GM23338 (cell line): ENCODE measurements at places on chromosomes 5 and 9.
A peak's percentile ranks its signal among the peaks of the same experiment; 100 is the strongest.

GRCh38 chr5:68329554-68330255 lies 114.1 kb downstream of the PIK3R1 start:
- DNase-seq, result no peak

- DNase-seq, result no peak
Observed at GRCh38 chr9:117677572-117677971, 26.6 kb upstream of the TLR4 start.

- no peak for DNase-seq
Observed at GRCh38 chr9:117715411-117715989, 11.3 kb downstream of the TLR4 start.

- peak; percentile 86 for DNase-seq
Observed at GRCh38 chr5:179623906-179624741, 653 bp upstream of the HNRNPH1 start.

- no peak for DNase-seq
Observed at GRCh38 chr9:121709798-121710197, 58.4 kb downstream of the DAB2IP start.

DNA sequence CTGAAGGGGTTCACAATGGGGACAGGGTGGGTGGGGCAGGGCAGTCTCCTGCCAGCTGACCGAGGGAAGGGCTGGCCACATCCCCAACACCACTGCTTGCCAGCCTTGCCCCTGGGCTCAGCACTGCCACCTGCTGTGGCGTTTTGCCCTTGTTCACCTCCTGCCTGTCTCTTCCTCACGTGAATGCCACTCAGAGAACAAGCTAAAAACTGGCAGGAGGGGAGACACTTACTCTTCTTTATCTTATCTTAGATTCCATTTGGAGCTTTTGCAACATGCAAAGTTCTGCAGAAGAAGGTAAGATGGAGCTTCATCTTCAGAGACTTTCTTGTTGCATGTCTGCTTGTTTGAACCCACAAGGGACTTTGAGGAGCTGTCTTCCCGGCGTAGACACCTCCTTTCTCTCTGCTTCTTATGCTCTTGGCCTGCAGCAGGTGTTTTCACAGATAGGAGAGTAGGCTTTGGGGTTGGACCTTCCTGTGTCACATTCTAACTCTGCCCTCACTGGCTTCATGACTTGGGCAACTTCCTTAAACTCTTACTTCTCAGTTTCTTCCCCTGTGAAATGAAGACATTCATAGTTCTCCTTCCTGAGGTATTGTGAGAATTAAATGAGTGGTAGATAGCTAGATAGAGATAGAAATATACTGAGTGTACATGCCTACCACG lies 4.1 kb downstream of the LRSAM1 start:
- no peak for DNase-seq

GRCh38 chr5:55134053-55134722 lies 25.8 kb upstream of the GPX8 start:
- DNase-seq, result no peak

DNA sequence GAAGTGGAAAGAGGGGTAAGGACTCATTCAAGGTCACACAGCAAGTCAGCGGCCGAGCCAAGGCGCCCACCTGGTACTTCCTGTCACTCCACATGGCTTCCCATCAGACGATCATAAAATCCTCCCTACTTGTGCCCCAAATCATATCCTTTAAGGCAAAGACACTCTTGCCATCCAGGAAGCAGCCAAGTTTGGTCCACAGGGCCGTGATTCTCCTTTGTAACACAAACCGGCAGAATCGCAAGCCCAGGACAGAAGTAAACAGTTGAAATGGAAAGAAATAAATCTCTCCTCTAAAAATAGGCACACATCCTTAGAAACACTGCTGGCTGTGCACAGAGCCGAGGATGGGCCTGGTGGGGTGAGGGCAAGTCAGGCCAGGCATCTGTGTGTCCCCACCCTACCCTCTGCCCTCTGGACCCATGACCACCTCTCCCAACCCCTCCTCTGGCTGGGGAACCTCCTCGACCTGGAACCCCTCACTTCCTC lies 30.5 kb downstream of the TMOD1 start:
- DNase-seq, result no peak

DNA sequence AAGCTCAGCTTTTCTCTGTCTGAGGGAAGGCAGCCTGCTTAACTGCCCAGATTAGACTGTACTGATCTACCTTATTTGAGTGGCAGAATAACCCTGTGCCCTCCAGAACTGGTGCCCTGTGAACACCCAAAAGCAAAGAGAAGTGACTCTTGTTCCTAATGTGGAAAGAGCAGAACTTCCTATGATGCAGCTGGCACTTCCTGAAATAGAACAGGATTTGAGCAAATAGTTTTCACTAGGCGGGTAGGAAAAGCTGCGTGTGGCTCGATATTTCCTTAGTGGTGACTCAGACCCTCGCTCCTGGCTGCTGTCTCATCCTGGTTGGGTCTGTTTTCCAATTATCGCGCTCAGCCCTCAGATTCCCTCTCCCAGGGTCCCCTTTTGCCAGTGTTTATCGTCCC lies 89.9 kb downstream of the SH3TC2 start:
- DNase-seq, result no peak

DNA sequence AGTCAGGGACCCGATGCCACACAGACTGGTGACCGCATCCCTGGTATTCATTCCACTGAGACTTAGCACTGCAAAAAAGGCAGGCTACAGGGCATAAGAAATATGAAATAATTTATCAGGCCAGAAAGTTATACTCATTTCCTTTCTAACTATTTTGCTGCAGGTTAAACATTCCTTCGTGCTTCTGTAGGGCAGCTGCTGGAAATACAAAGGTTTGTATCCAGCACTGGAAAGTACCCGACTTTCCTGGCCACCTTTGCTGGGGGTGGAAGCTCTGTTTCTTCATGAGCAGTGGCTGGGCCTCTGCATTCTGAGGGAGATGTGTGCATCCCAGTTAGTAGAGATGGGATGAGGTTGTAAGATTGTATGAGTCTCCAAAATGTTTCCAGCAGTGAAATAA lies 478.6 kb upstream of the WWC1 start:
- DNase-seq, result no peak

DNA sequence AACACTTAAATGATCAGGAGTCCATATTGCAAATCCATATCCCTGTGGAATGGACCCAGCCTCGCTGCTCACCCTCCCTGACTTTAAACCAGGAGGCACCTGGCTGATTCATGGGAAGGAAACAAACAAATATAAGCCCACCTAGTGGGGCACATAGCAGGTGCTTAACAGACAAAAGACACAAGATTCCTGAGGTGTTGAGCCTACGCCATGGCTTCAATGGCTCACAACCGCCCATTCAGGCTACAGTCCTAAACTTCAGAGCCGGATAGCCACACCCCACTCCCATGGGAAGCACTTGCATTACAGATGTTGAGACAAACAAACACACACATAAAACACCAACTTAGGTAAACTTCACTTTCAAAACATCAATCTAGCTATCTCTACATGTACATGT lies 359.9 kb downstream of the ICE1 start:
- DNase-seq, result peak; percentile 34

DNA sequence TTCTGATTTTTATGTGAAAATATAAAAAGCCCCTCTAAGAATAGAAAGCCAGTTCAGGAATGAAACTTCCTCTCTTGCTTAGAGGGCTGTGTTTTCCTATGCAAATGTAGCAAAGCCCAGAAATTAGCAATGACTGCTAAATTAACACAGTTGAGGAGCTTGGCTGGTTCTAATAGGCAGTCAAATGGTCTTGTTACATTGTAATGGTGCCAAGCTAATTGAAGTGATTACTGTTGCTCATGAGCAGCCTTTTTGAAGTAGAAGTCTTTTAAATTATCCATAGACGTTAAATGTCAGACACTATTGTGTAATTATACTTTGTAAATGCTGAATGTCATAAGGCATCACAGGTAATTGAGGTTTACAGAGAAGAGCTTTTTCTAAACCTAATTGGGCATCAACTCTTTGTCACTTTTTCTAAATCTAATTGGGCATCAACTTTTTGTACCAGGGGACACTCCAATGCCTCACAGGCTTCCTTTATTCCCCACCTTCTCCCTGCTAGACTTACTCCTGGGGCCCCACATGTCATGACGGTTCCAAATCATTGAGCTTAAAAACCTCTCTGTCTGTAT lies 229.1 kb downstream of the PSAT1 start:
- no peak for DNase-seq

DNA sequence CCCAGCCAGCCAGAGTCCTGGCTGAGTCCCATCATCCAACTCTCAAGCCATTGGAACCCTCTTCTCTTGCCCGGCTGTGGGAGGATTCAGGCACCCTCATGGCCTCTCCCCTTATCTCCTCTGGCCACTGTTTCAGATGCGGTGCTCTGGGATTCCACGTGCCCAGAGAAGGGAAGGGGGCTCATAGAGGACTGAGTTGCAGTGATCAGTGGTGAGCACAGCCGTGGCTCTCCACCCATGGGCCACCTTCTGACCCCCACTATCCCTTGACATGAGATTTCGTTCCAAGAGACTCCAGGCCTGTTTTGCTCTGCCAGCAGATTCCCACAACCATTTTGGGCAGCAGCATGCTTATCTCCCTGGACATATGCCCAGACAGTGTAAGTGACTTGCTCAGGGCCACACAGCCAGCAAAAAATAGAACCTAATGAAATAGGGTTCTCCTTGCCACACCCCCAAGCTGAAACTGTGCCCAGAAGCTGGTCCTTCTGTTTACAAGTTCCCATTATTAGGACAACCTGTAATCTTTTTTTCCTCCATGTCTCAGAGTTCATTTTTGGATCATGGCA lies 2.7 kb downstream of the GPX3 start:
- DNase-seq, result no peak

DNA sequence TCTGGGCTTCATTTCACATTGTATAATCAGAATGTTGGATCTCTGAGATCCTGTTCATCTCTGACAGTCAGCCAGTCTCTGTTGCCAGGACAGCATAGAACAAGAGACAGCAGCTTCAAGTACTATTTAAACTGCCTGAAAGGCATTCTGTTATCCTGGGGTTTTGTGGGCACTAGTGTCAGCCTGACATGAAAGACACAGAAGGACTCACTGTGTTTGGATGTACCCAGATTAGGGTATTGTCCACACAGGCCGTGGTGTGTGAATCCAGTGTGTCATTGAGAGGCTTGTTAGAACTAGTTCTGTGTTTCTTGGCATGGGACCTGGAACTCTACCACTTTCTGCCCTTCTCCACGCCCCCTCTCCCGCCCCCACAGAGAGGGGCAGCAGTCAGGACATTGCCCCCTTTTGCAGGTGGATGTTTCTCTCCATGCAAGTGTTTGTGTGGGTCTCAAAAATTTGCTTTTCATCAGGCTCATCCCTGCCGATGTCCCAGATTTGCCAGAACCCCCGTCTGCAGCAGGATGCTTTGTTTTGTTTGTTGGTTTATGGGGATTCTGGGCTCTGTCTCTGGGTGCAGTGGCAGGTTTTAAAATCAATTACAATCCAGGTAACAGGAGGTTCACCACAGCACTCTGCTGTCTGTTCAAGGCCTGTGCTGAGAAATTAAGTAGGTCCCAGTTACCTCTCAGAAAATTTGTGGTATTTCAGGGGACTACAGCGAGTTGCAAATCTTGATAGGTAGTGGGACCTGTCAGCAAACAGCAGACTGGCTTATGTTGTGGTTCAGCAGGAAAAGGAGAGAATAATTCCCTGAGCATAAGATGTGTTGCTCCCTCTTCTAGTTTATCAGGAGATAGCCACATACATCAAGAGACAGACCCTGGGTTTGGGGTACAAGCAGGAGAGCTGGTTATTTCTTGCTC lies 144.6 kb downstream of the DOCK2 start:
- DNase-seq, result no peak

GRCh38 chr5:108788142-108788541 lies 40.4 kb downstream of the FER start:
- DNase-seq, result no peak

DNA sequence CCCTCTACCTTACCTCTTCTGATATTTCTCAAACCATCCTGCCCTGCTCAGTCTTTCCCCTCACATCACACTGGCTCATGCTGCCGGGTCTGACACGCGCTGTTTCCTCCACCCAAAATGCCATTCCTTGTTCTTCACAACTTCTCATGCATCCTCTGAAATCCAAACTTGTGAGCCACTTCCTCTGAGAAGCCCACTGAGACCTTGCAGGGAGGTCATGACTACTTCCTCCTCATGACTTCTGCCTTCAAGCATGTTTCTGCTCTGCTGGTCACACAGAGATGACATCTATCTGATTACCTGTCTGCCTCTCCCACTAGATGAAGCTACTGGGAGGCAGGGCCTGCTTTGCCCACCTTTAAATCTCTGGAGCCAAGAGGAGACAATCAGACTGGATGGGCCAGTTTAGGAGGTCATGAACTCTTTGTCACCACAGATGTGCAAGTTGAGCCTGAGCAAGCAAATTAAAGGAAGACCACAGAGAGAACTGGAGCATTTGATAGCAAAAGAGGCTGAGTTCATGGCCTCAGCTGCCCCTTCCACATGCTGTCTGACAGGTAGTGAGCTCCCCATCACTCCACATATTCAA lies 119.8 kb upstream of the TBC1D2 start:
- DNase-seq, result no peak

DNA sequence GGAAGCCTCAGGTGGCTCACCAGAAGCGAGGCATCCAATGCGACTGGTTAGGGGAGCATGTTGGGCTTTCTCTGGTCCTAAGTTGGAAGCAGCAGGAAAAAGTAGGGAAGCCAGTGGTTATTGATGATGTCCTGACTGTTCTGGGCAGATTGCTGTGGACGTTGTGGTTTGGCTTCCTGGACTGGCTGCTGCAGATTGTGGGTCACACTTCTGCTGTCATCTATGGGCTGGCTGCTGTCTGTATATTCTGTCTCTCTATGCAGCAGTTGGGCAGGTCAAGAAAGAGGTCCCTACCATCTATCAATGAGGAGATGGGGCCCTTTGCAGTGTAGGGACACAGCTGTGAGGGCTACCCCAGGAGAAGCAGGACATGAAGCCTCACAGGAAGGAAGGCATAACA lies 13.5 kb upstream of the MARCHF6 start:
- no peak for DNase-seq

- no peak for DNase-seq
Observed at GRCh38 chr5:94776167-94776566, 157.7 kb downstream of the SLF1 start.

- DNase-seq, result no peak
Observed at GRCh38 chr5:1436036-1436435, 9.2 kb downstream of the SLC6A3 start.

DNA sequence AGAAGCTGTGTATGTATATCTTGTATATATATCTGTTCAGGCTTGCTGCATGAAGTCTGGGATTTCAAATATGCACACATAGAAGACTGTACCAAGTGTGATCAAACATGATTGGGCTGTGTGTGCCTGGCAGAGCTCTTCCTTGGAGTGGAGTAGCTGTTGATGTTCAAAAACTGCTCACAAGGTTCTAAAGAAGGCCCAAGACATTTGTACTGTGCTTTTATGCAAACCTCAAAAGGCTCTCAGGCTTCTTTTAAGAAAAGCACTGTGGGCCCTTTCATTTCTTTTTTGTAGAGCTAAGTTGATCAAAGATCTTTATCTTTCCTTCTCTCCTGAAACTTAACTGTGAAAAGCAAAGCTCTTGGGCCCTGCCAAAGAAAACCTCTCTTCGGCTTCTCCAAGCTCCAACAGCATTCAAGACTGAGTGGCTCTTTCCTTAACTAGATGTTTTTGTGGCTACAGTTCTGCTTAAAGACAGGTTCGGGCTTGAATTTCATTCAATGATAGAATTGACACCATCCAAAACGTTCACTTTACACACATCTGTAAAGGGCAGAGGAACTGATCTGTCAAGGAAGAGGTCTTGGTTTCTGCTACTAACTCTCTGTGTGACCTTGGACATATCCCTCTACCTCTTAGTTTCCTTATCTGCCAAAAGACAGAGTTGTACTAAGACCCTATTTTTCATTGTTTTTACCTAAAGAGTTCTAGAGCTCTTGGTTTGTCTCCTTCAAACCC lies 105.8 kb upstream of the IL6ST start:
- DNase-seq, result no peak

GRCh38 chr5:532521-533242 lies 8.4 kb upstream of the SLC9A3 start:
- DNase-seq, result no peak

- DNase-seq, result no peak
Observed at GRCh38 chr5:146185161-146185560, 2.7 kb upstream of the LARS1 start.
